ENCODE measurements at places on chromosomes 3 and 15. TPM values are rescaled to one million over a fixed set of nuclear protein-coding genes. Genes with fewer than 3 reads are reported as not detected.
A peak's percentile ranks its signal among the peaks of the same experiment; 100 is the strongest.

Gene SNTN
- not detected for total RNA-seq

DNA sequence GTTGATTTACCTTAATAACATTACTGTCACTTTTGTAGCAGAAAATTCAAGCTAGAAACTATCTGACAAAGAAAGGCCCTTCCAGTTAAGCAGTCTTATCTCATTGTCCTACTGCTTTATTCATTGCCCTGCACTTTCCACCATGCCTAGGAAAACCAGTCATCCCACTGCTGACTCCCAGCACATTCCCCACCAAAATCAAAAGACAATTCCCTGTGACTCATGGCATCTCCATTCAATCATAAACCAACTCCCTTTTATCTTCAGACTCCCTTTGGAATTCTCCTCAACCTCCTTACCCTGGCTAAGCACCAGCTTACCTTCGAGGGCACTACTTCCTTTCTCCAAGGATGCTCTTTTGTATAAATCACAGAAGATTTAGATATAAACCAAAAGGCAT, 184.3 kb downstream of the PLCH1 start:
- DNase-seq: peak; percentile 37

Gene CPLX3
- total RNA-seq: not detected

Gene CGNL1
- total RNA-seq: 8.3 TPM

Gene HERC2
- 76.9 TPM for total RNA-seq

- no peak for DNase-seq
Measured at GRCh38 chr3:107213044-107213669, 164.1 kb upstream of the CCDC54 start.

GRCh38 chr3:122021037-122021436, 1.0 kb downstream of the ILDR1 start:
- DNase-seq: no peak

DNA sequence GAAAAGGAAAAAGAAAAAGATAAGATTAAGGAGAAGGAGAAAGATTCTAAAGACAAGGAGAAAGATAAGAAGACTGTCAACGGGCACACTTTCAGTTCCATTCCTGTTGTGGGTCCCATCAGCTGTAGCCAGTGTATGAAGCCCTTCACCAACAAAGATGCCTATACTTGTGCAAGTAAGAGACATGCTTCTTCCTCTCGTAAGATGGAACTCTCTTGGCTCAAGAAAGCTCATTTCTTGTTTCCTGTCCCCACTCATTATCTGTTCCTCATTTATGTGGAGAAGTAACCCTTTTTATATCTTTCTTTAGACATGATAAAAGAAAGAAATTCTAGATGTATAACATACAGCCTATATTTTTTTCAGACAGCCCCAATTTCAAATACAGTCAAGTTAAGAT, 101.4 kb downstream of the KLHL25 start:
- no peak for DNase-seq

DNA sequence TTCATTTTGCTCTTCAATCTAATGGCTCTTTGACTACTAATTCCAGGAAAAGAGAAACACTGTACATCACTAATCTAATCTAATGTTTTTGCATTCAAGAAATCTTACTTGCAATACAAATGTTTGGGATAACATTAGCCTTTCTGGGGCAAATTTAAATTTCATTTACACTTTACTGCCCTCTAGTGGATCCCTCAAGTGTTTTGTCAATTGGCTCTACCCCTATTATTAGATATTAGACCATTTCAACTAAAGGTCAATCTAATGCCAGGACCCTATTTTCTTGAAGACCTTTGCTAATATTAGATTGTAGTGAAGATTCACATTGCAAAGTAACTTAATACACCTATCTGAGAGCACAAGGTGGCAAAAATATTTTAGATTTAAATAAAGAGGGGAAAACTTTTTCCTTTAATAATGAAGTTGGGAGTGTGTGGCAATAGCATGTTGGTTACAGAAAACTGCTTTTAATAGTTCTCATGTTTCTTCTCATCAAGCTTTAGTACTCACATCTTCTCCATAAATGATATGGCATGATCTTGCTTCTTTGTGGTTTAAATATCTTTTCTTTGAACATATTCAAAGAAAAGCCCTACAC, 5.0 kb downstream of the C2CD4A start:
- no peak for DNase-seq

DNA sequence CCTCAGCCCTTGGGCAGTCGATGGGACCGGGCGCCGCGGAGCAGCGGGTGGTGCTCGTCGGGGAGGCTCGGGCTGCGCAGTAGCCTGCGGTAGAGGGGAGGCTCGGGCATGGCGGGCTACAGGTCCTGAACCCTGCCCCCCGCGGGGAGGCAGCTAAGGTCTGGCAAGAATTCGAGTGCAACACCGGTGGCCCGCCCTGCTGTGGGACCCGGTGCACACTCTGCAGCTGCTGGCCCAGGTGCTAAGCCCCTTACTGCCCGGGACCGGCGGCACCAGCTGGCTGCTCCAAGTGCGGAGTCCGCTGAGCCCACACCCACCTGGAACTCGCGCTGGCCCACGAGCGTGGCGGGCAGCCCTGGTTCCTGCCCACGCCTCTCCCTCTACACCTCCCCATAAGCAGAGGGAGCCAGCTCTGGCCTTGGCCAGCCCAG, 377.7 kb upstream of the RBMS3 start:
- DNase-seq: no peak

Gene GOLGA6L7
- not detected for total RNA-seq

DNA sequence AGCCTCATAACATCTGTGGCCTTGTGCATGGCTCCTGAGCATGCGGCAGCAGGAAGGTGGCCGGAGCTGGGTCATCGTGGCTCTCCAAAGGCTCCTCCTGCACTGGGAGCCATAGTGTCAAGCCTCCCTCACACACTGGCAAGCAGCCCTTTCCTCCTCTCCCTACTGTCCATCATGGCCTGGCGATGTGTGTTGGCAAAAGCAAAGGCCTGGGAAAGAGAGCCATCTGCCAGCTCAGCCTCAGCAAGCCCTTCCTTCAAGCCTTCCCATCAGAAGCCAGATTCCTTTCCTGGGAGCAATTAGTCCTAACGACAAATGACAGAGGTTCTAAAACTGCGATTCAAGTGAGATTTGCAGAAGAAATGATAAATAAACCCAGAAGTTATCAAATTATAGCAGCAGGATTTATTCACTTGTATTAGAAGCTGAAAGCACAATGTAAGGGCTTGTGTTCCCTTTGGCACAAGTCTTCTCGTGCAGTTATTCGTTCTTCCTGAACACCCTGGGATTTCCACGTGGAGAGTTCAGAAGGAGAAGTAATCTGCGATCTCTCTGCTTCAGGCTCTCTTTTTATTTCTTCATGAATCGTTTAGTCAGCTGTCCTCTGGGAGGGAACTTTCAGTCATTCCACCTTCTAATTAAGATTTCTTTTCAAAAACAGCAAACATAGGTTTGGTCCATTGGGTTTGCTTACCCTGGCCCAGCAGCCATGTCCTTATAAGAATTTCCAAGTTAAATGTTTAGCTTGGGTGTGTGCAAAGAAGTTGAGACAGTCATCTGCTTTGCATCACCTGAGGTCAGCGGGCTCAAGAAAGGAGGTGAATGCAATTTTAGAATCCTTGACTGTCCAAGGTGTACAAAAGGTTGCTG, 110.3 kb upstream of the TMC3 start:
- no peak for DNase-seq

DNA sequence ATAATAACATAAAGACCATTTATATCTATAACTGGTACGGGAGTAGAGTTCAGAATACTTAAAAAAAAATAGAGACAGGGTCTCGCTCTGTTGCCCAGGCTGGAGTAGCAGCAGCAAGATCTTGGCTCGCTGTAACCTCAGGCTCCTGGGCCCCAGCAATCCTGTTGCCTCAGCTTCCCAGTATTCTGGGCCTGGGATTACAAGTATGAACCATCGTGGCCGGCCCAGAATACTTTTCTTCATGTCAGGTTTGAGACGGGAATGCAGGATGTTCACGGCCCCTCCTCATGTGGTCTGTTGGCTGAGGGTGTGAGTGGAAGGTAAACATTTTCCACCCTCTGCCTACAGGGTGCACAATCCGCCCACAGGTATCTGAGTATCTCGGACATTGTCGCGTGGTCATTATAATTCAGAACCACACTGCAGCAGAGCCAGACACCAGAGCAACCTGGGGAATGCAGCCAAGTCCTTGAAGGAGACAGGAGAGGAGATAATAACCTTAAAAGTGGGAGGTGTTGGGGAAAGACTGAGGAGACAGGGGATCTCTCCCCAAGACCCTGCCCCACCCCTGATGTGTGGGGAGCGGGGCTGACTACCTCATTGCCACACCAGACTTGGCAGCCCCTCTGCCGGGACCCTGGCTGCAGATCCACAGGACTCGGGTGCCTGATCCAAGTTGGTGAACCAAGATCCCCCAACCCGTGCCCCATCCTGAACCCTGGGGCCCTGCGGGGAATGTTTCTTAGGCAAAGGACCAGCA, 106.8 kb downstream of the ADCY5 start:
- DNase-seq: no peak

GRCh38 chr3:117846238-117846637, 1136.7 kb downstream of the TUSC7 start:
- no peak for DNase-seq

DNA sequence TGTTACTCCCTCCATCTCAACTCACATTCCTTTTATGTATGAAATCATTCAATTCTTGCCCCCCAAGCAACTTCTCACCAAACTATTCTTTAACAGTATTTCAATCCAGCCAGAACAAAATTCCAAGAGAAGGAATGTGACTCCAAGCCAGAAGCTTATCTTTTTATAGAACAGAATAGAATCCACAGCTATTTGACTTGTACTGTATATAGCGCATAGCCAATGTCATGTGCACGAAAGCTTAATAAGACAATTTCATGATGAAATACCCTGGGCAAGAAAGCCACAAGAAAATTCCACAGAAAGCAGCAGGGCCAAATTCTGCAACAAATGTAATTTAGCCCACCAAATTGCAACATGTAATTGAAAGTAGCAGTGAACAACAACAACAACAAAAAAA, 127.6 kb upstream of the UBE2E2 start:
- no peak for DNase-seq

Gene SCAANT1
- total RNA-seq: not detected

DNA sequence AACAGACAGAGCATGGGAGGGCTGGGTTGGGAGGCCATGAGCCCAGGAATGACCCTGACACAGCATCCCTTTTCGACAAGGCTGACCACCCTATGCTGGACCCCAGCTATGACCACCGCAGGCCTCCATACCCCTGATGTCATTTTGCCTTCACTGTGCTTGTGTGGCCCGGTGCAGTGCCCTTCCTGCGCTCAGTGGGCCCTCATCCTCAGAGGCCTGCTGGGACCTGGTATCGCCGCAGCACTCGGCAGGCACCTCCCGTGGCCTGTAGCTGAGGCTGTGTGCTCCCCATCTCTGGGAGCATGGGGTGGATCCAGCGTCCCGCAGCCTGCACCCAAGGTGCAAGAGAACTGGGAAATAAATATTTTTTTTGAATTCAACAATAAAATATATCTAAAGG, 73.1 kb upstream of the MEF2A start:
- no peak for DNase-seq

Gene ASB14
- total RNA-seq: not detected

Gene ALAS1
- 60.0 TPM for total RNA-seq

Gene COX5A
- 318 TPM for total RNA-seq

DNA sequence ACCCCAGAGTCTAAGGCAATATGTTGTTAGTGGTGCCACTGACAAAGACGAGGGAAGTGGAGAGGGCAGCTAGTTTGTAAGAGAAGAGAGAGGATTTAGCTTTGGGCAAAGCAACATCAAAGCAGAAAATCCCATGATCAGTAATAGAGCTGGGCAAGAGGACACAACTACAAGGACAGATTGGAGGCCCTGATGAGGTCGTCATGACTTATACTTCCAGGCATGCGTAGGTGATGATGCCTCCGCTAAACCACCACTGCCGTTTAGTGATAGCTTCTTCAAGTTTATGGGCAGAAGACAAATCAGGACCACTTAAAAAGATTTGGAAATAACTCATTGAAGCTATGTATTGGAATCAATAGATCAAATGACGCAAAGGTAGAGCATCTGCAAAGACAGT, 2.6 kb downstream of the HRG start:
- DNase-seq: no peak

Gene PODXL2
- total RNA-seq: 39.1 TPM

DNA sequence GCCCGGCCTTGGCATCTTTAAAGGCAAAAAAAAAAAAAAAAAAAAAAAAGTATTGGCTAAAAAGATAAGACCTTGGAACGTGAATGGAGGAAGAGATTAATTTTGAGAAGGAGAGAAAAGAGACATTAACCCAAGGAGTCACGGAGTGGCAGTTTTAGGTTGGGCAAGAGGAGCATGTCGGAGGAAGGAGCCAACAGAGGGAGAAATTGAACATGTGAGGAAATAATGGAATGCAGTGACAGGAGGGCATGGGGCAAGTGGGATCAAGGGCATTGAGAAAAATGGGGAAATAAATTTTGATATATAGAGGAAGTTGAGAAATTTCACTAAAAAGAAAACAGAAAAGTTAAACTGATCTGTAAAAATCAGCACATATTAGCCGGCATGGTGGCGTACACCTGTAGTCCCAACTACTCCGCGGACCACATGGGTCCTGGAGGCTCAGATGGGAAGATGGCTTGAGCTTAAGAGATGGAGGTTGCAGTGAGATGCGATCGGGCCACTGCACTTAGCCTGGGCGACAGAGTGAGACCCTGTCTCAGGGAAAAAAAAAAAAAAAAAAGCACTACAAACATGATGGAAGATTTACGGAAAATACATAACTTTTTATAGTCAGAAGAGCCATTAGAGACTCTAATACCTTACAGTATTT, 1.2 kb downstream of the HAUS2 start:
- no peak for DNase-seq

Gene PRKCD
- 31.5 TPM for total RNA-seq

DNA sequence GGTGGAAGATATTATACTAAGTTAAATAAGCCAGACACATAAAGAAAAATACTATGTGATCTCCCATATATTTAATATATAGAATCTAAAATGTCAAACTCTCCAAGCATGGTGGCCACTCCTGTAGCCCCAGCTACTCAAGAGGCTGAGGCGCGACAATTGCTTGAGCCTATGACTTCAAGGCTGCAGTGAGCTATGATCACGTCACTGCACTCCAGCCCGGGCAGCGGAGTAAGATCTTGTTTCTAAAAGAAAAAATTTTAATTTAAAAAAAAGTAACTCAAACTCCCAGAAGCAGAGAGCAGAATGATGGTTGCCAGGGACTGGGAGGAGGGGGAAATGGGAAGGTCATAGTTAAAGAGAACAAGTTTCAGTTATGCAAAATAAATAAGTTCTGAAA, 13.3 kb downstream of the RAB27A start:
- DNase-seq: no peak

- no peak for DNase-seq
Measured at GRCh38 chr3:126402666-126403302, 8.1 kb downstream of the CFAP100 start.

DNA sequence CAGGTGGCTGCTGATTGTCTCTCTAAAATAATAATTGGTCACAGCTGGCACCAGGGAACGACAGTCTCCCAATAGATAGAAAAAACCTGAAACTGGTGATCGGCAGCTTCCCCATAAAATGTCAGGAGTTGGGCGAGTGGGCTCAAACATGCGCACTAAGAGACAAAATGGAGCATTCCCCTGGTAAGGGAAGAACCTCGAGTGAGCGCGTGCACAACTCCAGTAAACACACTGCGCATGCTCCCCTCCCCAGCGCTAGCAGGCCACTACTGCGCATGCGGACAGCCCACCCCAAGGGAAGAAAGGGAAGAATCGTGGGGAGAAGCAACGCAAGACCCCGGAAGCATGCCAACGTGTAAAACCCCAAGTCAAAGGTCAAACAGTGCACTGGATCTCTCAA, 7.7 kb upstream of the STARD5 start:
- DNase-seq: no peak

Gene CYP19A1
- 0.77 TPM for total RNA-seq

GRCh38 chr3:107275511-107275910, 101.7 kb upstream of the CCDC54 start:
- DNase-seq: no peak
